T-helper 1 cell (primary cell): ENCODE measurements at places on chromosomes 7 and 10.
A peak's percentile ranks its signal among the peaks of the same experiment; 100 is the strongest.

DNA sequence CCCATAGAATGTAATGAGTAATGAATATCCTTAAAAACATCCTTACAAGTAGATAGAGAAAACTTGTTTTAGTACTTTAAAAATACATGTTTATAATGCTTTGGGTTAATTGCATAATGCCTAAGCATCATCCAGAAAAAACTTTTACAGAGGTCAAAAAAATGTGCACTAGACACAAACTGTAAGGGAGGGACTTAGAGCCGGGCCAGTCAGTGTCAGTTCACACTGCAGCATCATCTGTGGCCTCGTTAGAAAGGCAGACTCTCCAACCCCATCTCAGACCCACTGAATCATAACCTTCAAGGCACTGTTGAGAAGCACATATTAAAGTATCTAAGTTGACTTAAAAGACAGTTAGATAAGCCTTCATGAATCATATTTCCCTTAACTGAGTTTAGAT, 230.1 kb upstream of the PRPS1L1 start:
- no peak for DNase-seq

DNA sequence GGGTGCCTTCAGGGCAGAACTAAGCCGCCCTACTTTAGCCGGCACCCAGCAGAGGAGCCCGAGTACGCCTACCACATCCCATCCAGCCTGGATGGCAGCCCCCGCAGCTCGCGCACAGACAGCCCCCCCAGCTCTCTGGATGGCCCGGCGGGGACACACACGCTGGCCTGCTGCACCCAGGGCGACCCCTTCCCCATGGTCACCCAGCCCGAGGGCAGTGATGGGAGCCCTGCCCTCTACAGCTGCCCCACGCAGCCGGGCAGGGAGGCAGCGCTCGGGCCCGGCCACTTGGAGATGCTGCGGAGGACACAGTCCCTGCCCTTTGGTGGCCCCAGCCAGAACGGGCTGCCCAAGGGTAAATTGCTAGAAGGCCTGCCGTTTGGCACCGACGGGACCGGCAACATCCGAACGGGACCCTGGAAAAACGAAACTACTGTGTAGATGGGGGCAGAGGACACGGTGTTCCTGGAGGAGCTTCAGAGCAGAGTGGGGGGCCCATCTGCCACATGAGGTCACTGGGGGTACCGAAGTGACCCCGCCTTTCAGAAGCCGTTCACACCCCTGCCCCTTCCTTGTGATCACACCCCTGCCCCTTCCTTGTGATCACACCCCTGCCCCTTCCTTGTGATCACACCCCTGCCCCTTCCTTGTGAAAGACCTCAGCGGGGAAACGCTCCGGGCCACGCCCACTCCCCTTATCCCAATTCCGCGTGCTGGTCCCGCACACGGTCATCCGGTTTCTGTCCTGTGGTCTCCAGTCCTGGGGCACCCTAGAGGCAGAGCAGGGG, 30.8 kb upstream of the KNDC1 start:
- DNase-seq: no peak

DNA sequence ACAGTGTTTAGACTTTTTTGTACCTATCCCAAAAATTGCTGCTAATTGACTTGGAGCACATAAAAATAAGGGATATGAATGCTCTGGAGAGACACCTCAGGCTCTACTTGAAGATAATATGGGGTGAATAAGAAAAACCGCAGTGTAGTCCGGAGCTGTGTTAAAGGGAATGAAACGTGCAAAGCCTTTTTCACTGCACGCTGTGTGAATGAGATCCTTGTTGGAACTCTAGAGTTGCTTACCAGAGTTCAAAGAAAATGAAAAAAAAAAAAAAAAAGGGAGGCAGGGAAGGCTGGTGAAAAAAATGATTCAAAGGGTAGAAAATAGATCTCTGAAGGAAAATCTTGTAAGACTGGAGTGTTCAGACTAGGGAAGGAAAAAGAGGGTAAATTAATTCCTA, 226.6 kb downstream of the LRMDA start:
- DNase-seq: no peak

DNA sequence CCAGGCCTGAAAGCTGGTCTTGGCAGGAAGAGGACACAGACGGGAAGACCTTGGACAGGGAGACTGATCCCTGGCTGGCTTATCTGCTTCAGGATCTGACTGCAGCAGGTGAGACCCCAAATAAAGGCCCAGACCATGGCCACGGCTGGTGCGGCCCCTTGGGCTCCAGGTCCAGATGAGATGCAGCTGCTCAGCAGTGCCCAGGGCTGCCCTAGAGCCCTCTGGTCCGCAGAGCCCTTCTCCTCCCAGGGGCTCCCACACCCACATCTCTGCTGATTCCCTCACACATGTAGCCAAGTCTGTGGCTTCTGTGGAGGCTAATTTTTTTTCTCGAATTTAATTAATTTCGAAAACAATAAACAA, 46.3 kb downstream of the VIPR2 start:
- DNase-seq: no peak

- DNase-seq: no peak
These were observed 20.9 kb upstream of the CYP26C1 start for GRCh38 chr10:93039721-93040120.

DNA sequence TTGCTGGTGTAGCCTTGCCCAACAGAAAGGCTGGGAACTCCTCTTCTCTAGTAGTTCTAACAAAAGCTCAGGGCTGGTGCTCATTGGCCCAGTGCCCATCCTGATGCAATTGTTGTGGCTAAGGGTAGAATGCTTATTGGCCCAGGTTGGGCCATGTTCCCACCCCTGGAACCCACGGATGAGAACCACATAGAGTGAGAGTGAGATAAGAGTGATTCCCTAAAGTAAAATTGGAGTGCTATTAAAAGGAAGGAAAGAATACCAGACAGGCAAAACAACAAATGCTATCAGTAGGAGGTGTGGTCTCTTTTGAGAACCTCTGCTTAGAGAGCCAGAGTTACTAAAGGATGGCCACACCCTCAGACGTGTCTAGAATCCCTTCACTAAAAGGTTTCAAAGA, 49.2 kb downstream of the LGI1 start:
- DNase-seq: no peak

- DNase-seq: no peak
These were observed 1.5 kb downstream of the HERC4 start for GRCh38 chr10:68073631-68074030.

DNA sequence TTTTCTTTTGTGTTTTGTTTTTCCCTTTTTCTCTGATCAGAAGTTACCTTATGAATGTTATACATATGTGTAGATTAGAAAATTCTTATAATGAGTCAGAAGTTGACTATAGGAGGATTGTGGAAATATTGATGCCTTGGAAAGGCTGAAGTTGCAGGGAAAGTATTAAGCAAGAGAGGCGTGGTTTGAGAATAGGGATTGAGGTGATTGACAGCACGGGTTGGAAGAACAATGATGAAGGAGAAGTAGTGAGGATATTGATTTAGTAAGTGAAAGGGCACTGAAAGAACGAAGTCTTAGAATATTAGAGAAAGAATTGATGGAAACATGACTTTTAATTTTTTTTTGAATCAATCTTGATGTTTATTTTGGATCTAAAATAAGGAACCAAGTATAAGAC, 176.0 kb downstream of the EXOC4 start:
- no peak for DNase-seq

- DNase-seq: no peak
These were observed 62.4 kb downstream of the ARHGAP12 start for GRCh38 chr10:31866118-31866670.

- no peak for DNase-seq
These were observed 32.6 kb upstream of the CNNM1 start for GRCh38 chr10:99296605-99297004.

GRCh38 chr7:96670338-96671289, 39.0 kb downstream of the SEM1 start:
- DNase-seq: no peak

DNA sequence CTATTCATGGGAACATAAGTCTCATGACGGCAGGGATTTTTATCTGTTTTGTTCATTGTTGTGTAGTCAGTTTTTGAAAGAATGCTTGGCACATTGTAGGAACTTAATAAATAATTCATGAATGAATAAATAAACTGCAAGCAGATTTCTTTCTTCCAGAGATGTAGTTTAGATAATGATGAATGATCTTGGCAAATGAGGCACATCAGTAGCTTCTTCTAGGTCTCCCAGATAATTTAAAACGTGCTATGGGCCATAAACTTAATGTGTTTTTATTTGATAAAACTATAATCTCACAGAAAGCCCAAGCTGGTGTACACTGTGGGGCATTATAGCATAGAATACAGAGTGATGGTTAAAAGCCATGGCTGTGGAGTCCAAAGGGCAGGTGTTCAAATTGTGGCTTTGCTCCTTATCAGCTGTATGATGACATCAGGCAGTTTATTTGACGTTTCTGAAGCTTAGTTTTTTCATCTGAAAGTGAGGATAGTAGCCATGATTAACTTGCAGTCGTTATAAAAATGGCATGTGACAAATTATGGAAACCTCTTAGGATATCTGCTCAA, 3.5 kb downstream of the MGAM start:
- no peak for DNase-seq

DNA sequence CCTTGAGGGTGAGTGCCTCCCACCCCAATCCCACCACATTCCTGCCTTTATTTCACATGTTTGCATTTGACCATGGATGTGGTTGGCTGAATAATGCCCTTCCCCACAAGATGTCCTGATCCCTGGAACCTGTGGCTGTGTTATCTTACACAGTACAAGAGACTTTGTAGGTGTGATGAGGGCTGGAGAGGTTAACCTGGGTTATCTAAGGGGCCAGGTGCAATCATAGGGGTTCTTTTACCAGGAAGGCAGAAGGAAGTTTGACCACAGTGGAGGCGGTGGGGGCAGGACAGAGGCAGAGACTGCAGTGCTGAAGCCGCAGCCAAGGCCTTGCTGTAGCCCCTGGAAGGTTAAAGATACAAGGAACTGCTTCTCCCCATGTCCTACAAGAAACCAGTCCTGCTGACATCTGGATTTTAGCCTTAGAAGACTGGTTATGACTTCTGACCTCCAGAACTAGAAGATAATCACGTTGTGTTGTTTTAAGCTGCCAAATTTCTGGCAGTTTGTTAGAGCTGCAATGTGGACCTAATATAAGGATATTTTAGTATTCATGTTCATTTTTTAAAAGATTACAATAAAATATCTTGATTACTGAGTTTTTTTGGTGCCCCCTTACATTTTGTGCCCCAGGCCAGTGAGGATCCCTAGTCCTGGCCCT, 136.6 kb downstream of the ARHGAP22 start:
- DNase-seq: no peak

GRCh38 chr10:84563355-84563754, 235.0 kb downstream of the CCSER2 start:
- no peak for DNase-seq

DNA sequence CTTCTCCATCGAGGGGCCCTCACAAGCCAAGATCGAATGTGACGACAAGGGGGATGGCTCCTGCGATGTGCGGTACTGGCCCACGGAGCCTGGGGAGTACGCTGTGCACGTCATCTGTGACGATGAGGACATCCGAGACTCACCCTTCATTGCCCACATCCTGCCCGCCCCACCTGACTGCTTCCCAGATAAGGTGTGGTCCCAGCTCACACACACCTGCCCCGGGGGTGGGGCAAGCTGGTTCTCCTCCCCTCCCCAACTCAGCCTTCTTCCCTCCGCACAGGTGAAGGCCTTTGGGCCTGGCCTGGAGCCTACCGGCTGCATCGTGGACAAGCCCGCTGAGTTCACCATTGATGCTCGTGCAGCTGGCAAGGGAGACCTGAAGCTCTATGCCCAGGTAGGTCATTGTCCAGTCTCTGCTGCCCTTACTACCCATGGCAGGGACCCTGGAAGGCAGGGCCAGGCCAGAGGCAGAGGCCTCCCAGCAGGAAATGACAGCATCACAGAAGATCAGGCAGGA, 11.0 kb downstream of the FLNC start:
- no peak for DNase-seq

- DNase-seq: peak; percentile 76
These were observed 23.7 kb downstream of the AKR1E2 start for GRCh38 chr10:4849555-4850242.

DNA sequence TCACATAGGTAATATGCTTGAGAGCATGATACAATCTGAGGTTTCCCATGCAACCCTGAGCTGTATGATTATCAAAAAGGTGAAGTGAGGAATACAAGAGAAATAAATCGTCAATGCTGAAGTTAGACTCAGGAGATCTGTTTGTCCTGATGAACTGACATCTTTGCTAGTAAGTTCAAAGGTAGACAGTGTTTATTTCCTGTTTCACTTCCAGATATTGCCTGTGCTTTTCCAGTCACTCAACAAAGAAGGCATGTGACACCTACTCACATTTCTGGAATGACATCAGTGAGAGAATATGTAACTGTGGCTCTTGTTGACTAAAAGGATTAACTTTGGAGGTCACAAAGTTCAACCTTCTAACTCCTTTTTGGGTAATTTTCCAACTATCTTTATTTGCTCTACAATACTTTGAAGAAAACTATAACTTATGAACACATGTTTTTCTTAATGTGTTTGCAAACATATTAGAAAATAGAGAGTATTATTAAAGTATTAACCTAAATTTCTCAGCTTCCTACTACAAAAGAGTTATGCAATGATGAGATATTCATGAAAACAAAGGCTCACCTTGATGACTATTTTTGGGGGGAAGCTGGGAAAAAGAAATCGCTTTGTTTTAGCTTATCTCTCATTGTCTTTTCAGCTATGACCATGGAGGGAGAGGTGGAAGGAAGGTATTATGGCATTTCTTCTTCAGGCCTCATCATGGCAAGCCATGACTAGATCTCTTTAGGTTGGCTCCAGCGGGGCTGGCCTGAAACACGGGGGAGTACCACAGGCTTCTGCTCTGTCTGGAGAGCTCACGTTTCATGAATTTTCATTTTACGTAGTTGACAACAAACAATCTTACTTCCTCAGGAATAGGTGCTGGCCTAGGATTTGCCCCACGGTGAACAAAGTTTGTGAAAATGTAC, 214.7 kb upstream of the SLC26A5 start:
- DNase-seq: no peak

GRCh38 chr10:23694446-23694920, 255.6 kb downstream of the OTUD1 start:
- no peak for DNase-seq

DNA sequence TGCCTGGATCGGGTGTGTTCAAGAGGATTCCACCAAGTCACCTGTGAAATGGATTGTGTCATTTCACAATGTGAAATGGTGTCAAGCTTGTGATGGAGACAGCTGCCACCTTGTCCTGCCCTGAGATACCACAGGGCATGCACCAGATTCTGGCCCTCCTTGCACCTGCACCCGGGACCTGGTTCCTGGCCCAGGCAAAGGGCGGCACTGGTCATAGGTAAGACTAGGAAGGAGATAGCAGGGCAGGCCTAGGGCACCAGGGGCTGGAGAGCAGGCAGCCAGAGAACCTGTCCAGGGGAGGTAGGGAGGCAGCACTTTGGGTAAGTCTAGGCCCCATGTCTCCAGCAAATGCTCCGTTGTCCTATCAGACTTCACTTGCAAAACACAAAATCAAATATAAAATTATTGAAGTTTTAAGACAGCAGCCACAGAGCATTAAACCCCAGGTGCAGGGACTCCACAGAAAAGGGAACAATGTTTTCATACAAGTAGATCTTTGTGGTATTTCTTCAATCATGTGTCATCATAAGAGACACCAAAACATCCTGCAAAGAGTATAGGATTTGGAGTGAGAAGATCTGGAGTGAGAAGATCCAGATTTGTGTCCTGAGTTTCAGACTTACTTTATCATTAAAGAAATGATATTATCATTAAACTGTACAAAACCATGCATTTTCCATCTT, 22.7 kb upstream of the ZNF800 start:
- DNase-seq: no peak

GRCh38 chr7:41164440-41164839, 538.5 kb downstream of the INHBA start:
- DNase-seq: no peak
